ENCODE measurements at places on chromosomes 7 and 10.

GRCh38 chr10:84317174-84317573 is 11.2 kb upstream of the CCSER2 start:
- ATAC-seq, result peak; percentile 31

- ATAC-seq, result no peak
These were observed 34.9 kb downstream of the GBX1 start for GRCh38 chr7:151132461-151133205.

DNA sequence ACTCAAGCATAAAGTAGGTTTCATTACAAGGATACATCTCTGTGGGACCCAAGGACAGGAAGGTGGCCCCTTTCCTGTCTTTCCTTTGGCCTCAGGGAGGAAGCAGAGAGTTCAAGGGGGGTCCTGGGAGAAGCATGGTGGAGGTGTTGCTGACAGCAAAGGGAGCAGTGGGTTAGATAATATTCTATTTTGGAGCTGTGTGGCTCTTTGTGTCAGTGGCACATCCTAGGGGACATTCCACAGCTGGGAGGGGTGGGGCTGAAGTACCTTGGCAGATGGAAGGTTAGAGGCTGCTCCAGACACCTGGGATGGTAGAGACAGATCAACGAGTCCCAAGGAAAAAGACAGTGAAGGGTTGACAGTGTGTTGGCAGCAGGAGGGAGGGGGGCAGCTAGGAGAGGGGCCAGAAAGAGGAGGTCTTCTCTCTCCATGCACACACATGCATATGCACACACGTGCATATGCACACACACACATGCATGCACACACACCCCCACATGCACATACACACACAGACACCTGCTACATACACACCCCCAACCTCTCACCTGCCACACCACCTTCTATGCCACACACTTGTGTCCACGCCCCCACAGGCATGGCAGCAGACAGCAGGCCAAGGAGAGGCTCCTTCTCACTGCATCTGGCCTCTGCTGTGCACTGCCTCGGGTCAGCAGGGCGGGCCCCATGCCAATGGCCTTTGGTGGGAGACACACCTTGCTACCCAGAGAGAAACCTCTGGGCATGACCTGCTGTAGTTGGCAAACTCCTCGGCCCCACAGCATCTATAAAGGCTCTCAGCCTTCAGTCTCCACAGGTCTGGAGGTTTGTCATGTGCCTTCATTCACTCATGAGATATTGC is 5.6 kb upstream of the POLD2 start:
- no peak for ATAC-seq

- ATAC-seq, result no peak
These were observed 185.3 kb downstream of the WDR11 start for GRCh38 chr10:121036431-121036830.

DNA sequence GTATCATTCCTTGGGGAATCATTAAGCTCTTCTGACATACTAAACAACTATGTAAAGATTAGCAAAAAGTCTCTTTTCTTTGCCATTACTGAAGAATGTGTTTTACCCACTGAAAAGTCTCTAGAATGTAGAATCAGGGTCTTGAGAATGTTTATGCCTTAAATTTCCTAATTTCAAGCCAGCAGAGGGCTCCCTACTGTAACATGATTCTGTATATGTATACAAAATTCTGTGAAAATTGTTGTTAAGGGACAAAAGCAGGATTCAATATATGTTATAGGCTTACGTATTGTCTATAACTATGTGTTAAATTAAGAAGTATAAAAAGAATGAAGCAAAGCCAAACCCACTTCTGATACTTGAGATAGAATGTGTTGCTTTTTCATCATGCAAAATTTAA is 296.9 kb upstream of the DGKB start:
- ATAC-seq, result no peak

- no peak for ATAC-seq
These were observed 45.4 kb downstream of the CPVL start for GRCh38 chr7:29100924-29101323.

DNA sequence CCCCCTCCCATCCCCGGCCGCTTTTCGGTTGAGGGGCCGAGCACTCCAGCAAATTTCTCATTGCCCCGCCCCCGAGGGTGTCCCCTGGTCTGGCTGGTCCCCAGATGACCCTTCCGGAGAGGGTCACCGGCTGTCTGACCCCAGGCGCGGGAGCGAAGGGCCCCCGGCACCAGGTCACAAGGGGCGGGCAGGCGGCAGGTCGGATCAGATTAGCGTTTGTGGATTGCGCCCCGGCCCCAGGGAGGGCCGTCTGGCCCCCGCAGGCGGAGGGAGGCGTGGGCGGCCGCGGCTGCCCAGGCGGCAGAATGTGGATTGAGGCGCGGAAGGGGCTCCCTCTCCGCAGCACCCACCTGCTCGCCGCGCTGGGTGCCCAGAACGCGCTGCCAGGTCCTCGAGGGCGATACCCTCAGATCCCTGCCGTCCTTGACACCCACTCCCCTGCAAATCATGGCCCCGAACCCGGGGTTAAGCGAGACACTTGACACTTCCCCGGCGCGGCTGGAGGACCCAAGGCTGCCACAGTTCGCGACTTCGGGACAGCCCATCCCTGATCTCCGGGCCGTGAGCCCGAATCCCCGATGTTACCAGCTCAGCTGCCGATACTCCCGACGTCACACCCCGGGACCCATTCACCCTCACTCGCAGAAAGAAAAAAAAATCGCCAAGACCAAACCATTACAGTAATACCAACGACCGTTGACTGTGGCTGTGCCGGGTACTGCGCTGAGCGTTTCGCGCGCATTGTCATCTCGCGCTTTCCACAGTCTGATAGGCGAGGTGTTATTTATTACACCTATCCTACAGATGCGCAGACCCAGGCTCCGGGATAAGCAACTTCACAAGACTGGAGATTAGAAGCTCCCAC is 953 bp downstream of the NODAL start:
- peak; percentile 37 for ATAC-seq
